ENCODE measurements at places on chromosomes 1 and 21.

DNA sequence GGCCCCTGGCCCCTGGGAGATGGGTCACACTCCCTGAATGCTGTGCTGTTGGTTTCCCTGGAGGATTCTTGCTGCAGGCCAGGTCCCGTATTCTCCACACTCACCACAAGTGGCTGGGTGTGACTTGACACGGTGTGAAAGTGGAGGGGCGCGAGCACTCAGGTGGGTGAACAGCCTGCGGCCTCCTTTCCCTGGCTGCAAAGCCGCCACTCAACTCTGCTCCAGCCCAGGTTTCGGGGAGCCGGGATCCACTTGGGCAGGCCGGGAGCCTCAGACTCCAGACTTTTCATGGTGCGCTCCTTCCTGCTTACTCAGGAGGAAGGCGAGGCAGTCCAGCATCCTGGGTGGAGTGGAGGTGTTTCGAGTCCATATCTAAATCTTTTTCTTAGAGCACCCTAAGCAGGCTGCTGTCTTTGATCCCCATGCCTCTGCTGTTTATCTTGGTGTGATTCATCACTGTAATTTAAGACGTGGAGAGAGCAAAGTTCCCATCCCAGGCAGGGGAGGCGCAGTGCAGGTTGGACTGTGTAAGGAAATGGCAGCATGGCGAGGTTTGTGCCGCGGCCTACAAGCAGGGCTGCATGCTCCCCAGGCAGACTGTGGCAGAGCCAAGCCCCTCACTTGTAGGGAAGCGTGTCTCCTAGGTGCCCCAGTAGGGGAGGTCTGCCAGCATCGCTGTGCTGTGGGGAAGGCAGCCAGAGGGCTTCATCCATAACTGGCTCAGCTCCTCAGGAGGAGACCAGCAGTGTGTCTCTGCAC lies 29.6 kb downstream of the VANGL1 start:
- DNase-seq: no peak

GRCh38 chr21:17359781-17360180 lies 153.1 kb upstream of the CXADR start:
- DNase-seq: no peak

- DNase-seq: no peak
These were observed 52.4 kb upstream of the WDR26 start for GRCh38 chr1:224486801-224487583.

DNA sequence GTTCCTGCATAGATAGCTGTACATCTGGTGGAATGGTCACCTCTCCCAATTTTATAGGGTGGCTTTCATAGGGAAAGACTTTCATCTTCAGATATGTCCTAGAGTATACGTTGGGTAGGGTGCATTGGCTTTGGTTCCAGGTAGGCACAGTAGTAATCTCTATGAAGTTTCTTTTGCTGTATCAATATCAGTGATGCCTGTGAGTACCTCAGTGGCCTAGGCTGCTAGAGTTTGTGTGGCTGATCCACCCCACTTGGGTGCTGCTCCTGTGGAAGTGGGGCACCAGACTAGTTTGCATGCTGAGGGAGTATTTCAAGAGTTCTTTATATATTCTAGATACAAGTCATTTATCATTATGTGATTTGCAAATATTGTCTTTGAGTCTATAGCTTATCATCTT lies 370.5 kb upstream of the VAMP3 start:
- no peak for DNase-seq

GRCh38 chr1:230215031-230215430 lies 148.0 kb downstream of the GALNT2 start:
- DNase-seq: peak; percentile 76

DNA sequence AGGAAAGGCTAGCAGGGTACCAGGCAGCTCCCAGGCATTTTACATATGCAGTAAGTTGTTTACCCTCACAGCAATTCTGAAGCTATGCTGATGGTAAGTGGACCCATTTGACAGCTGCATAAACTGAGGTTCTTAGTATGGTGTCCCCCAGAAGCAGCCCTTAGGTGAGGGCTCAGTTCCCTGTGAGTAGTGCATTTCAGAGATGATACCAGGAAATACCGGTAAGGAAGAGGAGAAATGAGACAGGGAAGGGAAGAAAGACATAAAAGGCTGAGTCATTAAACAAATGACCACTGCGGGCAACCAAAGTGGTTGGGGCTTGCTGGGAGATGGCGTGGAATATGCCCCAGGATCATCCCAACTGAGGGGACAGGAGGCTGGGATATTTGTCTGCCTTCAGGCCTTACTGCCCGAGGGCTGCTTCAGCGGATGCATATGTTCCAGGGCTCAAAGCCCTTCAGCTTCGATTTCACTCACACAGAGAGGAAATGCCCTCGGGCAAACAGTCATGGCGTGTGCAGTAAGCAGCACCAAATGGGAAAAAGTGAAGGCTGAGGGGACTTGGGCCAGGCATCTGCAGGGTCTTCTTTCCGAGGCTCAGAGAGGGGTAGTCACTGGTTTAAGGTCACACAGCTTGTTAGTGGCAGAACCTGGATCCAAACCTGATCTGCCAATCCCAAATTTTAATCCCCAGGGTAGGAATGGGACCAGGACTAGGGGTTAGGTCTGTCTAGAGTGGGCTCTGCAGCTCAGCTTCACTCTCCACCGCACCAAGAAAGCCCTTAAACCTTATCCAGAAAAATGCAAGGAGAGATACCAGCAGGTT lies 133.7 kb upstream of the RUNX3 start:
- DNase-seq: no peak

DNA sequence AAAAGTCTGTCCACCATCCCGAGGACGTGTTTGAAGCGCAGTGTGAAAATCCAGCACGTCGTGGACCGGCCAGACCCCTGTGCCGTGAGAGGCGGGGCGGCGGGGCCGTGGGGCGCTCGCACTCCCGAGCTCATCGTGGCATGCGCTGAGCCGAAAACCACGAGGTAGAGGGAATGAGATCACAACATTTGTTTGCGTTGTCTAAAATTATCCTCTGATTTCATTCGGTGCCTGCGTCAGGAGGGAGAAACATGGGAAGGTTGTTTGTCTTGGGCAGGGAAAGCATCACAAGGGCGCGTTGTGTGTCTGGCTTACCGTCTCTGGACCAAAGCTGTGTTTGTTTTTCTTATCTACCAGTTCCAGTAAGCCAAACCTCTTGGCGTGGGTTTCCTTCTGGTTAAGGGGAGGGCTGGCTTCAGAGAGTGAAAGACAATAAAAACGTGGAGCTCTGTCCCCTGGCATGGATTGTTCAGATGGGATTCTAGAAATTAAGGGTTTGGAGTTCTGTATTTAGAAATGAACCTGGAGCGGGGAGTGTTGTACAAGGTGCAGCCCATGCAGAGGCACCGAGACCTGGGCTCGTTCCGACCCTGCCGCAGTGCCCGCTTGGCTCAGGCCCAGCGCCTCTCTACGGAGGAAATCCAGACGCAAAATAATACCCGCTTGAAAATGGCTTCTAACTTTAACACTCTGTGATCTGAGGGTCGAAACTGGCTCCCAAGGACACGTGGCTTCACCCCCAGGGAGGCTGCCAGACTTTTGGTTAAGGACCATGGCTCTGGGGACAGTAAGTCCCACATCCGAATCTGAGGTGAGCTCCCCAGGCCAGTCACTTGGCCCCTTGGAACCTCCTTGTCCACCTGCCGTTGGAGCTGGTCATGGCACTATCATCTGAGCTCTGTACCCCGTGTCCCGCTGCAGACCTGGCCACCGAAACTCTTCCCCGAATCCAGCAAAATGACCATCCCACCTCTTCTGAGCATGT lies 68.7 kb upstream of the FAM3B start:
- peak; percentile 91 for DNase-seq

DNA sequence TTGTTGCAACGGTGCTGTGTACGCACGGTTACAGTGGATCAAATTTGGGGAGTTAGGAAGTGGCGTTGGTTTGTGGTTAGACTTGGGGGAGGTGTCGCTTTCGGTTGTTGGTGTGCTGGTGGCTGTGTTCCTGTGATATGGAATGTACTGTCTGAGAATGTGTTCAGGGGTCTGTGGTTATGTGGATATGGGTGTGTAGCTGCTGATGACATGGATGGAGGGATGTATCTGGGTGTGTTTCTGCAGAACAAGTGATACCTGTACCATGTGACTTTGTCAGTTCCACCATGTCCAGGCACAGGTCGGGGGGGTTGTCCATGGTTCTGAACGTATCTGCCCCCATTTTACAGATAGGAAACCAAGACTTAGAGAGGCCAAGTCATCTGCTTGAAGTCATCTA lies 22.7 kb downstream of the PAX7 start:
- no peak for DNase-seq

GRCh38 chr1:201077116-201077515 lies 35.1 kb downstream of the CACNA1S start:
- DNase-seq: no peak

GRCh38 chr1:163295949-163296348 lies 25.8 kb upstream of the NUF2 start:
- DNase-seq: no peak

DNA sequence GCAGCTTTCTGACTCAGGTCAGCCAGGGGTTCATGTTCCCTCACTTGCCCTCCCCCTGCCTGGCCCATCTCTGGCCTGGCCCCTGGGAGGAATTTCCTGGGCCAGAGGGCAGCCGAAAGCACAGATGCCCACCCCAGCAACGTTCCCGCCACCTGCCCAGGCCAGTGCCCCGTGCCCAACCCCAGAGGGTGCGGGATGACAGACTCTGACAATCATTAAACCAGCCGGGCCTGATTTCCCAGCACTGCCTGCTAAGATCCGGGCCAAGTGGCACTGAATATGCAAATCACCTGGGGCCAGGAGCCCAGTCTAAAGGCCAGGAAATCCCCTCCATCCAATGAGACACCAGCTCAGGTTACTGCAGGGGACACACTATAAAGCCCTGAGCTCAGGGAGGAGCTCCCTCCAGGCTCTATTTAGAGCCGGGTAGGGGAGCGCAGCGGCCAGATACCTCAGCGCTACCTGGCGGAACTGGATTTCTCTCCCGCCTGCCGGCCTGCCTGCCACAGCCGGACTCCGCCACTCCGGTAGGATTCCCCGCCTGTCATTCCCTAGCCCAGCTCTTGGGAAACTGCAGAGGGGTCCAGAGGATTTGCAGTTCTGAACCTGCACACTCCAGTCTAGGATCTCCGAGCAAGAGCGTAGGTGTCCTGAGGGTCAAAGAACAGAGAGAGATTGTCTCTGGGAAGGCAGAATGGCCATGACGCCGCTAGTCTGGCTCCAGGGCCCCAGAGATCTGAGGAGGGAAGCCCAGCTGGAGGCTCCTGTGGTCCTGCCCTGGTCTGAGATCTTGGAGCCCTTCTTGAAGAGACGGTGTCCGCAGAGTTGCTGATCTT lies at the start of gene ELF3:
ELF3 (plus strand) TSS at position 408 of the 836 bp plus-strand sequence. CDS start 550 bp downstream, outside the sequence.
- DNase-seq: no peak

GRCh38 chr1:33168556-33169289 lies 13.1 kb downstream of the TRIM62 start:
- peak; percentile 46 for DNase-seq

GRCh38 chr21:46361935-46362334 lies 38.0 kb downstream of the PCNT start:
- DNase-seq: no peak

- no peak for DNase-seq
These were observed 209.1 kb upstream of the LYPLAL1 start for GRCh38 chr1:218964471-218965185.

DNA sequence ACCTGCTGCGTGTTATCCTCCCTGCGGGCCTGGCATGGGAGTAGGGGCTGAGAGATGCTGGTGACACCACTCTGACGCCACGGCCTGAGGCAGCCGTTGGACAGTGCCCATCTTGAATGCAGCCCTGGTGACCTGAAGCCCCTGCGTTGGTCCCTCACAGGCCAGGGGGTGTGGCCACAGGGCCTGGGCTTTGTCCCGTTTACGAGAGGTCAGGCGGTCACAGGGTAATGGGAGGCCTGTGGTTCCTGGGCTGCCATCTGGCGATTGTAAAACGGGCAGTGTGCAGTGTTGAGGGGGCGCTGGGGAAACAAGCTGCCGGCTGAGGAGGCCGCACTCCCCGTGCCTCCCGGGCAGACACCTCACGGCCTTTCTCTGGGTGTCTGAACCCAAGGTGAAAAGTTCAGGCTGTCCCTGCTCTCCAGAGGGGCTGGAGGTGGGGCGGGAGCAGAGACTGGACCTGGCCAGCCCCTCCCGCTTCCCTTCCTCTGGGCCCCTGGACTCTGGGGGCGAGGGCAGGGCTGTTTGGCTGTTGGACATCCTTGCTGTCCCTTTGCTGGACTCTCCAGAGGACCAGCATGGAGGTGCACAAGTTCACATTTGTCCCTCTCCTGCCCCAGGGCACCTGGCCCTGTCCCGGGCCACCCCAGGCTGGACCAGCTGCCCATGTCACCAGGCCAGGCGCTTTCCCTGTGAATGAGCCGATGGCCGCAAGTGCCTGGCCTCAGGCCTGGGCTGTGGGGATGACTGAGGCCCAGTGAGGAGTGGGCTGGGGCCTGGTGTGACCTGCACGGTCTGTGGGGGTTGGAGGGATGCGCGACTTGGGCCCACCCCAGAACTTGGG lies 42.4 kb downstream of the SKI start:
- no peak for DNase-seq

DNA sequence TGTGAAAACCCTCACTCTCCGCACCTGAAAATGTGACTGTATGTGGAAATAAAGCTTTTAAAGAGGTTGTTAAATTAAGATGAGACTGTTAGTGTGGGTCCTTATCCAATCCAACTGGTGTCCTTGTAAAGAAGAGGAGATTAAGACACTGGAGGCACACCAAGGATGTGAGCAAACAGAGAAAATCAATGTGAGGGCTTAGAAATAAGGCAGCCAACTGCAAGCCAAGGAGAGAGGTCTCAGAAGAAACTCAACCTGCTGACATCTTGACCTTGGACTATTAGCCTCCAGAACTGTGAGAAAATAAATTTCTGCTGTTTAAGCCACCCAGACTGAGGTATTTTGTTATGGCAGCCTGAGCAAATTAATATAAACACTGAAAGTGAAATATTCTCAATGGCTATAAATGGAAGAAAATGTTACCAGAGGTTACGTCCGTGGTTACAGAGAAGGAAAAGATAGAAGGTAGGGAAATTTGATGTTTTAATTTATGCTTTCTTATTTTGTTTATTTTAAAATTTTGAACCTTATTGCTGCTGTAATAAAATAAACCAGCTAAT lies 22.4 kb upstream of the WLS start:
- DNase-seq: no peak
